ENCODE measurements at places on chromosomes 3 and 15.

- DNase-seq: peak; percentile 43
Measured at GRCh38 chr15:34366271-34367065, 528 bp downstream of the LPCAT4 start.

- no peak for DNase-seq
Measured at GRCh38 chr3:32154205-32154579, 47.8 kb downstream of the GPD1L start.

- DNase-seq: no peak
Measured at GRCh38 chr3:50630877-50631276, 13.9 kb downstream of the MAPKAPK3 start.

GRCh38 chr3:62154457-62155148 lies 218.7 kb downstream of the FEZF2 start:
- no peak for DNase-seq

DNA sequence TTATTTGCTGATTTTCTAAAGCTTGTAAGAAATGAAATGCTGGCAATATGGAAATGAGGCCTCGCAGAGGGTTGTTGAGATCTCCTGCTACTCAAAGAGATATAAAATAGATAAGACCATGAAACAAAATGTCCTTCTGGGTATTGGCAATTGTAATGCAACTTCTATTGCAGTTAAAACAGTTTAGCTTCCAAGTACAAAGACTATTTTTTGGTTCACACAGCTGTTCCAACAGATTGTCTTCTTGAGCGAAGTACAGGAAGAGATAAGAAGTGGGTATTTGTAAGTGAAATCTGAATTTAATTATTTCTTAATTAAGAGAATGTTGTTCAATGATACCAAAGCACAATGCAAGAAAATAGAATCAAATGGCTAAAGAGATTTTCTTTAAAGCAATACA lies 801.5 kb upstream of the GBE1 start:
- DNase-seq: no peak

DNA sequence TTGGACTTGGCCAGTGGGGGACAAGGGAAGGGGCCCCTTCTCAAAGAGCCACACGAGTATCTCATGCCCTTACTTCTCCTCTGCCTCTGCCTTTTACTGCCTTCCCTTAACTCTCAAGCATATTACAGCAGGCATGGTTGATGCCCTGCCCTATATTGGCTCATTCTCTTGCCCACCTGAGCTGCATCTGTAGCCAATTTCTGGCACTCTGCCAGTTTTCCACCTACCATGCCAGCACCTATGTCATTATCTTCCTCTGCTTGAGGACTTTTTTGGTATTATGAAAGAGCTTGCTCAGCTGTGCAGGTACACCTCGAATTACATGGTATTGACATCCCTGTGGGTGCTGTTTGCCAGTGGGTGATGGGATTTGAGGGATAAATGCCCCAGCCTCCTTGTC lies 181.8 kb downstream of the OXSM start:
- DNase-seq: no peak

DNA sequence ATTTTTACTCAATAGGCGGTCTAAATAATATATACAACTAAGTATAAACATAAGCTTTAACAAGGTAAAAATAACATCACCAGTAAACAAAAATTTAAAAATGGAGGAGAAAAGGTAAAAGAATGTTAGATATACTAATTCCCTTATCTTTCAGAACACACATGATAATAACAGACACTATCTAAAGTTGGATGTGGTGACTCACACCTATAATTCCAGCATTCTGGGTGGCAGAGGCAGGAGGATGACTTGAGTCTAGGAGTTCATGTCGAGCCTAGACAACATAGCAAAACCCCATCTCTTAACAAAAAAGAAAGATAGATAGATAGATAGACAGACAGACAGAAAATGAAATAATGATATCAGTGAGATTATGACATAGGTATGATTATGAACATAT lies 85.1 kb downstream of the STAG1 start:
- DNase-seq: no peak

DNA sequence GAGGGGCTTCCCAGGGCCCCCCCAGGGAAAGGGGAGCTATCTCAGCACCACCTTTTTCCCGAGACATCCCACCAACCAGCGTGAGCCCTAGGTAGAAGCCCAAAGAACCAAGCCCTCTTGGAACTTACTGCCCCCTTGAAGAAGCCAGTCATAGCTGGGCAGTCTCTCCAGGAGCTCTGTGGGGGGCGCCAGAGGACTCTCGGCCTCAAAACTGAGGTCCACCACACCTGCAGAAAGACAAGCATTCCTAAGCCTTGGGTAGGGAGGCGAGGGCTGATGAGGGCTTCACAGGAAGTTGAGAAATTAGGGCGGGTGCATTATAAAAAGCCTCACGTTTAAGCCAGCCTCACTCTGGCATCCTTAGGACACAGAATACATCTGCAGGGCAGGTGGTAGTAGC lies 9.0 kb downstream of the SSUH2 start:
- no peak for DNase-seq

Data from CD4-positive, alpha-beta T cell treated with Interleukin-15 for 4 hours (primary cell).